Eye (tissue), 1 donor: ENCODE measurements at places on chromosomes 3 and 15.

DNA sequence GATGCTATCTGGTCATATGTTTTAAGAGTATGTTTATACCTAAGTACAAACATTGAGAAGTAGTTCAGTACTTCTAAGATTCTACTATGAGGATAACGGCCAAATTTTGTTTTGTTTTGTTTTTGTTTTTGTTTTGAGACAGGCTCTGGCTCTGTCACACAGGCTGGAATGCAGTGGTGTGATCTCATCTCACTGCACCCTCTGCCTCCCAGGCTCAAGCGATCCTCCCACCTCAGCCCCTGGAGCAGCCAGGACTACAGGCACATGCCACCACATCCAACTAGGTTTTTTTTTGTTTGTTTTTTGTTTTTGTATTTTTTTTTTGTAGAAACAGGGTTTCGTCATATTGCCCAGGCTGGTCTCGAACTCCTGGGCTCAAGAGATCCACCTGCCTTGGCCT lies 47.5 kb upstream of the RPS17 start:
- no peak for DNase-seq

DNA sequence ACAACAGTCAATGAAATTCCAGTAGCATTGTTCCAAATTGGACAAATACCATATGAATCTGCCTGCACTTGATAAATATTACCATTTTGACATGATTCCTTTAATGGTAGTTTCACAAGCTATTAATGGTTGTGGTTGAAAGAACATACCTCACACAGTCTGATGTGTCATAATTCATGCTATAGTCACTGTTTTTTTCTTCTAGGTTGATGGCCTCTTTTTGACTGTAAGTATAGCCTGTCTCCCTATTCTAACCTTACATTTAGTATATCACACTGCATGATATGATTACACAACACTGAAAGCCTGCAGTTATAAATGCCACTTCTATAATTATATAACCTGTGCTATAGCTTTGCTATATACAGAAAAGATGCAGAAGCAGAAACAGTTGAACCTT lies 834.1 kb downstream of the NSUN3 start:
- DNase-seq = no peak

GRCh38 chr15:99427210-99427609 lies 138.6 kb upstream of the MEF2A start:
- no peak for DNase-seq

- DNase-seq = no peak
Observed at GRCh38 chr3:99747915-99748314, 69.7 kb upstream of the CMSS1 start.

GRCh38 chr3:46102780-46103130 lies 75.5 kb upstream of the XCR1 start:
- no peak for DNase-seq

DNA sequence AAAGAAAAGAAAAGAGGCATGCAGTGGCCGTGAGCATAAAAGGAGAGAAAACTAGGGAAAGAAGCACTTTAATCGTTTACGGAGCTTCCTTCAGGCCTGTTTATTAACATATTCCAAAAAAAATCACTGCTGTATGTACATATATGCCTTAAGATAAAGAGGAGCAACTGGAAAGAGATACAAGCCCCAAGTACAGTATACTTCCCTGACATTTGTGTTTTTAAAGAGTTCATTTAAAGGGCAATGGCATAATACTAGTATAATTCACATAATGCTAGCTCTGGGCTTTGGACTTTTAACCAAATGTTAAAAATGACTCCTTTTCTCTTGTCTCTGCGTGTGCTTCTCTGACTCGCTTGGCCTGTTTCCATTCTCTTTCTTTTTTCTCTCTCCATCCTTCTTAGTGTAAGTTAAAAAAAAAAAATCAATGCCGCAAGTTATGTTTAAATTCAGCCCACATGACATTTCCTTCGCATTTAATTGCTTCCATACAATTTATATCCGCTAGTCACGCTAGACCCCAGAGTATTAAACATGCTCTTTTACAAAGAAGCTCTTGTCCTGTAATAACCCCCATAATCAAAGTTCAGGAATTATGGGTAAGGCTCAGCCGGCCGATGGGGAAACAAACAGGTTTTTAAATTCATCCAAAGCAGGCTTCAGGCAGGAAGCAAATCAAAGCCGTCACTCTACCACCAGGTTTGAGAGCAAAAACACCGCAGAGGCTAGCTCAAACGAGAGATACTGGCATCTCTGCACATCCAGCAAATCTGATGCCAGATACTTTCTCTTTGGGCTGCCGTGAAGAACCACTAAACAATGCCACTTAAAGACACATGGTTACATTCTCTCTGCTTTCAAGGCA lies 19.4 kb downstream of the WWTR1 start:
- DNase-seq = peak; percentile 72
